ENCODE measurements at places on chromosomes 12 and 14.

DNA sequence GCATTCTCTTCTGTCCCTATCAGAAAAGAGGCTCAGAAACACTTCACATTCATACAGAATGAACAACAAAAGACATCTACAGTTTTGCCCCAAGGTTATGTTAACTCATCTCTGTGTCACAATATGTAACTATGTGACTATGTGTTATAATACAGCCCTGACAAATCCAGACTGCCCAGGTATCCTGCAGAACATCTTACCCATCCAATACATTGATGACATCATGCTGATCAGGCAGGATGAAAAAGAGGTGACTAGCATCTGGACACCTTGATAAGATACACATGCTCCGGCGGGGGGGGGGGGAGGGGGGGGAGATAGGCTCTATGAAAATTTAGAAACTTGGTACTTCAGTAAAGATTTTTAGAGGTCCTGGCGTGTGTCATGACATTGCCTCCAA lies 8.3 kb upstream of the GNS start:
- DNase-seq: no peak

DNA sequence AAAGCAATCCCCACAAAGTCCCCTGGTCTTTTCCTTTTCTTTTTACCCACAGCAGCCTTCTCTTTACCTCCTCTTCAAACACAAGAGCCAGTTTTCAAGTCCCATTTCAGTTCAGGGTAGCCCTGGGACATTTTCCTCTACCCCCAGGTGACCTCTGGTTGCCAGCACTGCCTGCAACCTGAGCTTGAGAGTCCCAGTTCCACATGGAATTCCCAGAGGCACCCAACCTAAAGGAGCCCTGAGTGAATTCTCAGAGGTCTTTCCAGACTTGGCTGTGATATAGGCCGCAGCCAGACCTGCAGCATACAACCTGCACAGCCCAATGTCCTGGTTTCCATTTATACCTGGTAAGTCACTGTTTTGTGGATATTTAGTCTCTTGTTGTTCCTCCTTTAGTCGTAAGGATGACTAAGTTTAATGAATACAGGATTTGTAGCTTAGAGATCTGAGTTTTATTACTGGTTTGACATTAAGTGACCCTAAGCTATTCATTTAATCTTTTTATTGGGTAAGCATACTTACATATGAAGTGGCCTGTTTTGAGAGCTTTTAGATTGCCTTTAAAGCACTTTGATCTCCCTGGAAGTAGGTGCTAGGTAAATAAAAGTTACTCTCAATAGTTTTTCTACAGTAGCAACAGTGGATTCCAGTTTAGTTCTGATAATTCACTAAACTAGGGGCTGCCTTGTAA lies 159.8 kb downstream of the TGFB3 start:
- peak; percentile 27 for DNase-seq

DNA sequence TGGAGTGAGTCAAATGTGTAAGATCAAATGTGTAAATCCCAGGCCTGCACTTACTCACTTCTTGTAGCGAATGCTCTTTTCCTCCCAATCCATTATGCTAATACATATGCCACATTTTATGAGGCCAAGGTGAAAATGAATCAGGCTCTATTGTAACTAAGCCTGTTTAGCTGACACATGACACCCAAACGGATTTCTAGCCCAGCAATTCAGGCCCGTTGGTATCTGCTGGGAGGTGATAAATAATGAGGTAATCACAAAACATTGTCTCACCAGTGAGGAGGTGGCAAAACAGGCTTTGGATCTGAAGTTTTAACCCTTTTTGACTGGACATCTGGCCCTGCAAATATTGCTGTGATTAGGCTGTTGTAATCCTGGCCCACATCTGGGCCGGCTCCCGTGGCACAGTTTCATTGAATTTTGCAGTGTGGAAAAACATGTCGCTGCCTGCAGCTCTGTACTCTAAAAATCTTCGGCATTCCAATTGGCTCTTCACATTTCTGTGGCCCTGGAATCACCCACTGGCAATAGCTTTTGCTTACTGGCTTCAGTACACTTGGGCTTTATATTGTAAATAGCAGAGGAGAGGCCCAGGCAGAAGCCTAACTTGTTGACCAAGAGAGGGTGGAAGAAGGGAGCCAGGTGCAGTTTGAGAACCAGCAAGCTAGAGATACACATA lies 106.1 kb downstream of the PAX9 start:
- no peak for DNase-seq

DNA sequence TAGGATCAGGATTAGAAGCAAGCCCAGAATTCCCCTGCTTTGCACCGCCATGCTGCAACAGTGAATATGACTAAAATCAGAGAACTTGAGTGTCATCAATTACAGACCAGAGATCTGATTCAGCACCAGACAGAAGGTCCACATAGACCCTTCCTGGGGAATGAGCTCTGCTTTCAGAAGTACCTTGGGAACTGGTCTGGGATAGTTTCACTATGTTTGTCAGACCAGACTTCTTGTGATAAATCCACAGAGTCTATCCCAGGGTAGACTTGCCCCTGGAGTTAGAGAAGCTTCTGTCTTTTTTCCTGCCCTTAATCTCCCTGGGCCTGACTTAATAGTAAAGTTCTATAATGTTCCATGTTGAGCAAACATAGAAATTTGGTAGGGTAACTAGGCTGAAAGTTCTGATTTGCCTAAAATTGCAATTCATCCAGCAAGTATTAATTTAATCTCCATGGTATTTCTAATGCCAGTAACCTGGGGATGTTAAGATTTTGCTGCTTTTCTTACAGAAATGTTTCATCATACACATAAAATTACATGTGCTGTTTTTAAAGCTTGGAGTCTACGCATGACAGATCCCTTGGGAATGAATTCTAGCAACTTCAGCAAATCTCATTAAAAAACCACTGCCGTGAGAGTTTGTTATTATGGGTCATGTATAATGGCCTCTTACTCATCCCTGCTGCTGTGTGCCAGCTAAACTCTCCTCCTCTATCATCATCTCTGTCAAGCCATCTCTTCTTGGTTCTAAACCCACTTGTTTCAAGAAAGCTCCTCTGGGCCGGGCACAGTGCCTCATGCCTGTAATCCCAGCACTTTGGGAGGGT lies 61.3 kb upstream of the METAP2 start:
- peak; percentile 88 for DNase-seq

DNA sequence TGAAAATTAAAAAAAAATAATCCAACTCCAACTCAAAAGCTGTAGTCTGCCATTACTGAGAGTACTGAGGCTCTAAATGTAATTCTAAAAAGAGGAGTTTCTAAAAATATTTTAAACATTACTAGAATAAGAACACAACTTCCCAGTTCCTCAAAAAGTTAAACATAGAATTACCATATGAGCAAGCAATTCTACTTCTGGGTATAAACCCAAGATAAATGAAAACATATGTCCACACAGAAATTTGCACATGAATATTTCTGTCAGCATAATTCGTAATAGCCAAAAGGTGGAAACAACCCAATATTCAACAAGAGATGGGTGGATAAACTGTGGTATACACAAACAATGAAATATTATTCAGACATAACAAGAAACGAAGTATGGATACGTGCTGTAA lies 15.0 kb upstream of the NR2C1 start:
- no peak for DNase-seq

GRCh38 chr12:56241424-56242303 lies 11.8 kb downstream of the SLC39A5 start:
- no peak for DNase-seq

- DNase-seq: no peak
Observed at GRCh38 chr12:128914908-128915563, 61.8 kb downstream of the GLT1D1 start.

GRCh38 chr14:76759589-76759988 lies 1.7 kb upstream of the VASH1 start:
- no peak for DNase-seq

DNA sequence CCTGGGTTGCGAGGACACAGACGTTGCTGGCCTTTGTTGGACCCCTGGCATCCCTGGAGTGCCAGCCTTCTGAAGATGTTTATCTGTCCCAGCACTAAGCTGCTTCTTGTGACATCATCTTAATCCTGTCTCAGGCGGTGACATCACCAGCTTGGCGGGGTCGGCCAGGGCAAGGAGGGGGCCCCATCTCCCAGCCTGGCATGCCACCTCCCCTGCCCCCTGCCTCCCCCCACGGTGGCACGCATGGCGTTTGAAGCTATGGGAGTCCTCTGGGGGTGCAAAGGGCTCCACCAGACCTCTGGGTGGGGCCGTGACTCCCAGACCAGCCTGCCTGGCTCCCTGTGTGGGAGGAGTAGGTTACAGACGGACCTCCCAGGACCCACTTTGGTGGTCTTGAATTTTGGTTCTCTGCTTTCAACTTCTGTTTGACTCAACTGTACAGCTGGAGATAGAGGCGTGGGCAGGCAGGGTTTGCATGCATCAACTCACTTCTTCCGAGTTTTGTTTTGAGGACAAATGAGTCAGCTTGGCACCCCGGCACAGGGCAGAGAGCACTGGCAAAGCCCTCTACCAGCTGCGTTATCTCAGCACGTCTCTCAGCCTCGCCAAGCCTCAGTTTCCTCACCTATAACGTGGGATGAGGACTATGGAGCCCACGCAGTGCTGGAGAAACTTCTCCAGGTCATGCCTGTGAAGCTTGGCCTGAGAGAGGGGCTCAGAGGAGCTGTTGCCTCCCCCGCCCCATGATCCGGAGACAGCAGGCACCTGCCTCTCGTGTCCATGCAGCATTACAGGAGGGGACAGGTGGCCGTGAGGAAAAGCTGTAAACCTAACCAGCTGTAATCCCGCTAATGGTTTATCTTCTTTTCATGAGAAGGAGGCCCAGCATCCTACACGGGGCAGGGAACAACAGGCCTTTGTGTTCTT lies 38.8 kb upstream of the EML1 start:
- DNase-seq: no peak

DNA sequence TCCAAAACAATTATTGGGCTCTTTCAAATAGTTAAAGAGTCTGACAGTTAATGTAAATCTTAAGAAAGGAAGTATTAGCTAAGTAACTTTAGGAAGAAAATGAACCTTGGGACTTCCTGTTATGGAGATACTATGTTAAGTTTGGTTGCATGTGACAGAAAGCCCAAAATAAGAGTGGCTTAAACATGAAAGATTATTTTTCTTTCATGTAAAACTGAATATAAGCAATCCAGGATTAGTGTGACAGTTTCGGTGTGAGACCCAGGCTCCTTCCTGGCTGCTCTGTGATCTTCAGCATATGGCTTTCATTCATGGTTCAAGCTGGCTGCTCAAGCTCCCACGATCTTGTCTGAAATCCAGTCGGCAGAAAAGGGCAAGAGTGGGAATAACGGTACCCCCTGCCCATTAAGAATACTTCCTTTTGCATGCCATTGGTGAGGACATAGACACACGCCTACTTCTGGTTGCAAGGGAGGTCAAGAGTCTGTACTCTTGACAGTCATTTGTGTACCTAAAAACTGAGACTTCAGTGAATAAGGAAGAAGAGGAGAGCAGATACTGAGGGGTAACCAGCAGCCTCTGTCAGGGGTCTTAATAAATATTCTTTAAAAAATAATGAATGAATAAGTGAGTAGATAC lies 2.2 kb upstream of the RPAP3 start:
- no peak for DNase-seq

GRCh38 chr14:91303091-91303923 lies 58.8 kb upstream of the GPR68 start:
- DNase-seq: no peak

DNA sequence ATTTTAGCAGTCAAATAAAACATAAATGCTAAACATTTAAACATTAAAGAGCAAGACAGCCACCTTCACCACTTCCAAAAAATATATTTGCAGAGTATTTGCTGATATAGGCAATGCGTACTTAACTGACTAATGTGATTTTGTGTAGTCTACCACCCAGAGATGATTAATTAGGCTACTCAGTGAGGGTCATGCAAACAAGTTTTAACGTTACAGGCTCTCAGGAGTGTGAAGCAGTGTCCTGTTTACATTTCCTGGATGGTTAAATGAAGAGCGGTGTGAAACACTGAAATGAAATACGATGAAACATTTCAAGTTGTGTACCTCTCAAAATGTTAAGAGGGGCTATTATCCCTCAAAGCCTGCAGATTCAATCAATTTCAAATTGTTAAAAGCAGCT lies 165.8 kb upstream of the LRIG3 start:
- DNase-seq: no peak

DNA sequence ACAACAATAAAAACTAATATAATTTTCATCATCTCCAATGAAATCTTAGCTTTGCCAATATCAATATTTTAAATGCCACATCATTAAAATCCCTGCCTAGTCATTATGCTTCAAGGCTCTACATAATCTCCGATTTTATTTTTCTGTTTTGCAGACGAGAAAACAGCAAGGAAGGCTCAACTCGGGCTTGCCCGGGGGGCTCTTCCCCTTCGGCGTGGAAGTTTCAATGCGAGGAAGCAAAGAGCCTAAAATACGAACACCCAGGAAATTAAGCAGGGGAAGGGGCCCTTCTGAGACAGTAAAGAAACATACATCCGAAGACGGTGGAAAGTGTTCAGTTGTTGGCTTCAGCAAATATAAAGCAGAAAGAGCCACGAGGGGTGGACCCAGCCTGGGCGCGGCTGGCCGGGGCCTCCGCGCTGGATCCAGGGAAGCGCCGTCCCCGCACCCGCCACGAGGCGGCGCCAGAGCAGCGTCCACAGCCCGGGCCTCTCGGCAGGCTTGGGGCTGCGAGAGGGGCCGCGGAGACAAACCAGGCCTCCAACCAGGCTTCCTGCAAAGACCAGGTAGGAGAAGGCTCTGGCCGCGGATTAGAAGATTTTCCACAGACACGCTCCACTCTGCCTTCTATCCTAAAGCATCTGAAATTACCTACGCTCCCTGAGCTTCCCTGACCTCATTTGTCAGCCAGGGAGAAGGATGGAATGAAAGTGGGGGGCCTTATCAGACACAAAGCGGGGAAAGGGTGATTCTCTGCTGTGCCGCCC lies 77.2 kb downstream of the SERPINA3 start:
- peak; percentile 93 for DNase-seq

GRCh38 chr14:88931321-88932110 lies 107.1 kb downstream of the TTC8 start:
- DNase-seq: no peak

DNA sequence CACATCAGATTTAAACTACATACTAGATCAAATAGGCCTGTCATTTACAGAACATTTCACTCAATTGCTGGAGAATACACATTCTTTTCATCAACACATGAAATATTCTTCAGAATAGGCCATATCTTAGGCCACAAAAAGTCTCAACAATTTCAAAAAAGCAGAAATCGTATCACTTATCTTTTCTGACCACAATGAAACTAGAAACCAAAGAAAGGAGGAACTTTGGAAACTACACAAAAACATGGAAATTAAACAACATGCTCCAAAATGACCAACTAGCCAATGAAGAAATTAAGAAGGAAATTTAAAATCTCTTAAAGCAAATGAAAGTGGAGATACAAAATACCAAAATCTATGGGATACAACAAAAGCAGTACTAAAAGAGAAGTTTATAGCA lies 35.1 kb downstream of the PARP11 start:
- DNase-seq: no peak

DNA sequence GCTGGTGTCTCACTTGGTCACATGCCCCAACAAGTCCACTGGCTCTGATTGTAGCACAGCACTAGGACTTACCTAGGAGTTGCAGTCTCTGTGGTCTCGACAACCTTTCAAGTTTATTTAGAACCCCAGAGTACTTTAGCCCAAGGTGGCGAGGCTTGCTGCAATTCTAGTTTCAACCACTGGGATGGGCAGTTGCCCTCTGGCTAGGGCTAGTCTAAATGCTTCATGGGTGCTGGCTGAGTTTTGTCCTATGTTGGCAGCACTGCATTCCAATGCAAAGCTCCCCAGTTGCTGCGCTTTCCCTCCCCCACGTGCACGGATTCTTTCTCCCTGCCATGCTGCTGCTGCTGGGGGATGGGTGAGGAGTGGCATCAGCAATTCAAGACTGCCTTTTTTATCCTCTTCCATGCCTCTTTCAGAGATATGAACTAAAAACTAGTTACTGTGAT lies 207.9 kb downstream of the SYNE2 start:
- no peak for DNase-seq

- DNase-seq: no peak
Observed at GRCh38 chr12:82930301-82930700, 243.6 kb downstream of the TMTC2 start.
